ENCODE measurements at places on chromosomes 16 and 17.

DNA sequence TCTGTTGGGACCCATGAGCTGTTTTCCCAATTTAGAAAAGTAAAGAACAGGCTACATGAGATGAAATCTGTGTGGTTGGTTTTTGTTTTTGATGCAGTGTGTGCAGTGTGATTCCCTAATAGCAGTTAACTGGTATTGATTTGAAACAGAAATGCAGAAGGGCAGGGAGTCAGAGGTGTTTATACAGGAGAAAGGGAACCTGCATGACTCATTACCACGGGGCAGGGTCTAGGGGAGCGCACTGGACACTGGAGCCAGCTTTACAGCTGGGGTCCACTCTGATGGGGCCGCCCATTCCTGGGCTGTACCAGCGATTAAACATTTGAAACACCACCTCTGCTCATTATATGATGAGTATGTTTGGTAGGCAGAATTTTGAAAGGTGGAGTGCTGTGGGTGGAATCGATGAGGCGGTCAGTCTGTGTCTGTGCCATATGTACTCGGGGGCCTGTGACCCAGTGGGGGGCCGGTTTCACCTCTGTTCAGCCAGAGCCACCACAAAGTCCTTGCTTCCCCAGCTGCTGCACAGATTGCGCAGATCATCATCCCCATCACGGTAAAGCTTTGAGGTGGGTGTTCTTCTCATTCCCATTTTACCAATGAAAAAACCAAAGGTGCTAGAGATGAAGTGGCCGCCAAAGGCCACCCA is 142.5 kb downstream of the CMIP start:
- DNase-seq, result no peak
- no peak overlapping the region for H3K27ac ChIP-seq
- no peaks in the 10 kb centered on the region for H3K27me3 ChIP-seq
- H3K4me1 ChIP-seq, result no peaks in the 10 kb centered on the region

DNA sequence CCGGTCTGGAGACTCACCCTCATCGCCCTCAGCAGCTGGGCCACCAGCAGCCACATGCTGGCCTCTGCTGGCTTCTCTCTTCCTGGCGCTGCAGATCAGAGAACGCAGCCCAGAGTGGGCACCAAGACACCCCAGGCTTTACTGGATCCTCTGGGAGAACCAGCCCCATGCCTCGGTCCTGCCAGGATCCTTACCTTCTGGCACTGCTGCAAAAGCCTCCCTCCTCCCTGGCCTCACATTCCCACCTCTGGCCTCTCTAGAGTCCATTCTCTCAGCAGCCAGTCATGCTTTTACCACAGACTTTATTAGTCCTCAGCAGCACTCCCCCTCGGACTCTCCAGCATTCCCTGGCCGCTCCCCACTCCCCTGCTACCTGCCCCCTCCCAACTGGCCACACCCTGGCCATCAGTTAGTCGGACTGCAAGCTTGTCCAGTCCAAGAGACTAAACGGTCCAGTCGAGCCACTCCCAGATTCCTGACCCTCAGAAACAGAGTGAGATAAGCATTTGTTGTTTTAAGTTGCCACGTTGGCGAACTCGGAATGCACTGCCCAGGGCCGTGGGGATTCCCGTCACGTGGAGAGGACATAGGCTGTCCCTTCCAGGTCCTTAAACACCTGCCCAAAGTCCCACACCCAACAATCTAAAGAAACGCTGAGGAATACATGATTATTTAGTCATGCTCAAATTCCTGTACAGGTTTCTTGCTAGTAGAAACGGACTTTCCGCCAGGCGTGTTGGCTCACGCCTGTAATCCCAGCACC is 5.9 kb upstream of the SPG7 start:
- H3K4me1 ChIP-seq, result no peaks in the 10 kb centered on the region
- no peak for DNase-seq
- no peaks in the 10 kb centered on the region for H3K36me3 ChIP-seq
- no peak overlapping the region for H3K4me3 ChIP-seq
- no peaks in the 10 kb centered on the region for H3K27me3 ChIP-seq
- no peak overlapping the region for H3K27ac ChIP-seq

- no peak overlapping the region for H3K27ac ChIP-seq
- no peaks in the 10 kb centered on the region for H3K4me1 ChIP-seq
- H3K27me3 ChIP-seq, result peaks cover 70% of the 10 kb centered on the region
- H3K36me3 ChIP-seq, result no peaks in the 10 kb centered on the region
These were observed 79.0 kb downstream of the RPA1 start for GRCh38 chr17:1908699-1909309.

GRCh38 chr16:88346680-88347505 is 35.9 kb upstream of the ZNF469 start:
- H3K27ac ChIP-seq, result no peak overlapping the region
- no peaks in the 10 kb centered on the region for H3K4me1 ChIP-seq
- H3K36me3 ChIP-seq, result no peaks in the 10 kb centered on the region
- H3K4me3 ChIP-seq, result no peak overlapping the region
- DNase-seq, result no peak
- peaks cover 34% of the 10 kb centered on the region for H3K27me3 ChIP-seq

DNA sequence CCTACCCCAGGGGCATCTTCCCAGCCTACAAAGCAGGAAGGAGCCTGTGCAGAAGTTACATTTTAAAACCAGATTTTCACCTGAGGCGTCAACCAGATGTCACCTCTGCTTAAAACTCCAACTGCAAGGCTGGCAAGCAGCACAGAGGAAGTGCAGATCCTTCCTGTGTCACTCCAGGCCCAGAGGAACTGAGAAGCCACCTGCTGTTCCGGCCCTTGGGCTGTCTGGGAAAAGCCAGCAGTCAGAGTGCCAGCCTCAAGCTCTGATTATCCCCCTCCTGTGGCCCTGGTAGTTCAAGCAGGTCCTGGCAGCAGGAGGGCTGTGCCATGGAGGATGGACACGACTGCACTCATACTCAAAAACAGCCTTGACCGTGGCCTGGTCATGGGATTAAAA is 10.2 kb downstream of the POLR2C start:
- H3K27ac ChIP-seq, result no peak overlapping the region
- H3K27me3 ChIP-seq, result no peaks in the 10 kb centered on the region
- H3K4me1 ChIP-seq, result peaks cover 9% of the 10 kb centered on the region
- H3K4me3 ChIP-seq, result no peak overlapping the region
- no peaks in the 10 kb centered on the region for H3K36me3 ChIP-seq
- DNase-seq, result no peak

DNA sequence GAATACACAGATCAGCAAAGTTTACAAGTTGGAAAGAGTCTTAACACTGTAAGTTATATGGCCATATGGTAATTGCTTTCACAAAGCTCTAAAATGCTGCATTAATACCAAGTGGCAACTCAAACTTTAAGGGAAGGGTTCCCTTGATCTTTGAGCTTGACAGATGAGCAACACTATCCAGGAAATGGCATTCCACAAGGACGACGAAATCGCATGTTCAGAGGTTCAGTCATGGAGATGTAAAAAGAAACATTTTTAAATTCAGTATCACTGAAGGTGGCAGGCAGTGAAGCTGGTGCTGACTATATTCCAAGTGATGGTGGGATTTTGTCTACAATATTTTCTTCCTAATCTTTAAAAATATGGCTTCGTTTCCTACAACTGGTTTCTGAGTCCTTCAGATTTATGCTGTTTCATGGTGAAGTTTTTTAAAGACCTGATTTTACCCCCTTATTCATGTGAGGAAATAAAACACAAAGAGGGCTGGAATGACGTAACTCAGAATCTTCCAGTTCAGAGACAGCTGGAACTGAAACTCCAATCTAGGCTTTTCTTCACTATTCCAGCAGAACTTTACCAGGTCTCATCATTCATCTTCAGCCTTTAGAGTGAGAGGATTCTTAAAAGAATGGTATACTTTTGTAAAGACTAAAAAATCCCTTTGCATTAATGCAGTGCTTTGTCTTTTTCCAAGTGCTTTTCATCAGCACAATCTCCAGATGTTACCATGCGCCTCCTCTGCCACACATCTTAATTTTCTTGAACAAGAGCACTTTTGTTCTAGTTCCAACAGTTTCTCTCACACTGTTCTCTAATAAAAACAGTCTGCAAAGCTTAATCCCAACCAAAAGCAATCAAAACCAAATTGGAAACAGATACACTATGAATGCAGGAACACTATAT is 20.2 kb downstream of the CHCT1 start:
- H3K4me1 ChIP-seq, result peaks cover 13% of the 10 kb centered on the region
- no peak overlapping the region for H3K4me3 ChIP-seq
- H3K27me3 ChIP-seq, result no peaks in the 10 kb centered on the region
- H3K36me3 ChIP-seq, result 0 out of 2 replicates have a peak, but pooled peaks cover 5% of the 10 kb centered on the region
- DNase-seq, result no peak
- no peak overlapping the region for H3K27ac ChIP-seq
